ENCODE measurements at places on chromosomes 3 and 15.

DNA sequence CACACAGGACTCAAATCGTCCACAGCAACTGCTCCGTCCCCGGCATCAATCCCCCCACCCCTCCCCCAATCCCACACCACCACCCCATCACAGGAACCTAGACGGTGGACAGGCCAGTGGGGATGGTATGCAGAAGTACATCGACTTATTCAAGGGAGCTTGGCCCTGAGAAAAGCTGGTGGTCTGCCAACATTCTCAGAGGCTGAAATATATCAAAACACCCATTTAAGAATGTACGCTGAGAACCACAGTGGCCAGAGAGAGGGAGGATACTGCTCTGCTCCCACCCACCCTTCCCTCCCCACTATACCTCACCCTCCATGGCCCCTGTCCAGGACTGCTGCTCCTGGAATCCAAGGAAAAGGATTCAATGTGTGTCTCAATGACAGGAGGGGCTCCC is 12.4 kb upstream of the USP3 start:
- no peak for DNase-seq

- no peak for DNase-seq
These were observed 94.7 kb downstream of the IL5RA start for GRCh38 chr3:3015185-3016089.

GRCh38 chr3:177713928-177714900 is 516.9 kb upstream of the TBL1XR1 start:
- no peak for DNase-seq

DNA sequence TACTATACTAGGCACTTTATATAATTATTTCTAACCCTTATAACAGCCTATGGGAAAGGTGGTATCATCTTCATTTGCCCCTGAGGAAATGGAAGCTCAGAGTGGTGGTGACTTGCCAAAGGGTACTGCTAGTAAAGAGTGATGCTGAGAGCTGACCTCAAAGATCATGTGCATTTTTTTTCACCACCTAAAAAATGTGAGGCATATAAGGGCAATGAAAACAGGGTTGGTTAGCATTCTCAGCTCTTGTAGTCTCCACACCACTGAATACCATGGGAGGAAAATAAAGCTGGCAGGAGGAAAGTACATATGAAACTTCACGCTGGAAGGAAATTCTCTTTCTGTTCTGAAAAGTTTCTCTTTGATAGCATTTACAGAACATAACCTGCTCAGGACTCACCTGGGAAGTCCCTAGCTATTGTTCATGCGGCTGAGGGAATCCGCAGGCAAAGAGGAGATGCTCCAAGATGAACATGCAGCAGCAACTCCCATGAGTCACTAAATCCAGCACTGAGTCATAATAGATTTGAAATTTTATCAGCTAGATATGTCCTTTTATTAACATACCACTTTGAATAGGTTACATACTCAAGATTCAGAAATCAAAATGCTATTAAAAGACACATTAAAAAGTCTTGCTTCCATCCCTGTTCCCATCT is 17.3 kb downstream of the FAIM start:
- no peak for DNase-seq

- no peak for DNase-seq
These were observed 52.2 kb downstream of the ABHD5 start for GRCh38 chr3:43742920-43743319.

- no peak for DNase-seq
These were observed 28.6 kb downstream of the STARD9 start for GRCh38 chr15:42603978-42604377.

- DNase-seq = no peak
These were observed 14.5 kb downstream of the TKT start for GRCh38 chr3:53240989-53241972.

- no peak for DNase-seq
These were observed 4.8 kb upstream of the VILL start for GRCh38 chr3:37985637-37986320.

DNA sequence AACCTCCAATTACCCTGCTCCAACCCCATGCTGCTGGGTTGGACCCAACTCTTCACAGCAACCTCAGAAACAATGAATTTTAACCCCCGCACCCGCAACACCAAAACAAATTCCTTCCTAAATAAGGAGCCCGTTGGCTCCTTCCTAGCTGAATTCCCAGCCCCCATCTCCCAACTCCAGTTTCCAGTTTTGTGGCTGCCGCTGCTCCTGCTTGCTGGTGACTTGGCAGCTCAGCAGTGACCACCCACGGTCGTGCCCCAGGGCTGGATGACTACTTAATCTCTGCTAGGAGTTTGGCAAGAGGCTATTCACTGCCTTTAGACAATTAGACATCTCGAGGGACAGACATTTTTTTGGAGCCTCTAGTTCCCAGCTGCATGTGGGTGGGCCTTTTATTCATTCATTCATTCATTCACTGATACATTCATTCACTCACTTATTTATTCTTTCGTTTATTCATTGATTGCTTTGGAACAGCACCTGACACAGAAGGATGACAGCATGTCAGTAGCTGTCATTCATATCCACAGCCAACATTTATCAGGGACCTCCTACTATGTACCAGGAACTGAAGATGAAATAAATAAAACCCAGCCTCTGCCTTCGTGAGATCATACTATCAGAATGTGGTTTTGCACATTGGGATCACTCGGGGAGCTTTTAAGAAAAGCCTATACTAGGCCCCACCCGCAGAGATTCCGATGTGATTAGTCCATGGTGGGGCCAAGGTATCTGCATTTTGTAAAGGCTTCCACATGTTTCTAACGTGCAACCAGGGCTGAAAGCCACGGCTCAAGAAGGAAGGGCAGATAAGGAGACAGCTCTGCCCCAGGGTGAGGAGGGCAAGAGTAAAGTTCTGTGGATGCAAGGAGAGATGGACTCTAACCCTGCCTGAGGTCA is 256.5 kb downstream of the SHQ1 start:
- no peak for DNase-seq

DNA sequence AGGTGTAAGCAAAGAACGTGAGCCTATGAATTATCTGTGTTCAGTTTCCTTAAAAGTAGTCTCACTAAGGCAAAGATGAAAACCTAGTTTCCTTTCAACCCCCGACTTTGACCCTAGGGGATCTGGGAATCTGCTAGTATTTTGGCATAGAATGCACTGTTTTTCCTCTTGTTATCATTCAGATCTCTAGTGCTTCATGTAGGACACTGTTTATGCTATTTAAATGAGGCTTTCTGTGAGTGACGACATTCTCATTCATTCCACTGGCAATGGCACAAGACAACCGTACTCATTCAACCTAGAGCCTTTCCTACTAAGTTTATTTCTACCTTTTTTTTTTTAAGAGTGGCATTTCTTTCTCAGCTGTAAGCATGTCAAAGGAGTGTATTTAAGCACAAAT is 67.0 kb downstream of the CHAC1 start:
- no peak for DNase-seq

GRCh38 chr3:127747066-127747465 is 74.3 kb downstream of the ABTB1 start:
- no peak for DNase-seq

DNA sequence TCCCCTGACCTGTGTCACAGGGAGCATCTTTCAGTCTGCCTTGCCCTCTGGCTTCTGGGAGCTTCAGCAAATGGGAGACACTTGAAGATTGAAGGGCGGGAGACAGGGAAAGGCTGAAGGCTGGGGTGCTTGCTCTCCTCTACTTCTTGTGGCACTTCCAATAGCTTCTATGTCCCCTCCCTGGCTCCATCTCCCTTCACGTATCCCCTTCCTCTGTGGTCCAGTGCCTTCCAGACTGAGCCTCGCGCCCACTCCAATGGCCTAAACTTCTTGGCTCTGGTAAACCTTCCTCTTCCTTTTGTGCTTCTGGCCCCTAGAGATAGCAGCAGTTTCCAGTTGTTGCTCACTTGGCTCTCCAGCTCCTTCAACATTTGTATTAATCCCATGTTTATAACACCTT is 69.8 kb upstream of the TOPAZ1 start:
- DNase-seq = no peak

- no peak for DNase-seq
These were observed 9.7 kb upstream of the PGPEP1L start for GRCh38 chr15:99017322-99017701.

DNA sequence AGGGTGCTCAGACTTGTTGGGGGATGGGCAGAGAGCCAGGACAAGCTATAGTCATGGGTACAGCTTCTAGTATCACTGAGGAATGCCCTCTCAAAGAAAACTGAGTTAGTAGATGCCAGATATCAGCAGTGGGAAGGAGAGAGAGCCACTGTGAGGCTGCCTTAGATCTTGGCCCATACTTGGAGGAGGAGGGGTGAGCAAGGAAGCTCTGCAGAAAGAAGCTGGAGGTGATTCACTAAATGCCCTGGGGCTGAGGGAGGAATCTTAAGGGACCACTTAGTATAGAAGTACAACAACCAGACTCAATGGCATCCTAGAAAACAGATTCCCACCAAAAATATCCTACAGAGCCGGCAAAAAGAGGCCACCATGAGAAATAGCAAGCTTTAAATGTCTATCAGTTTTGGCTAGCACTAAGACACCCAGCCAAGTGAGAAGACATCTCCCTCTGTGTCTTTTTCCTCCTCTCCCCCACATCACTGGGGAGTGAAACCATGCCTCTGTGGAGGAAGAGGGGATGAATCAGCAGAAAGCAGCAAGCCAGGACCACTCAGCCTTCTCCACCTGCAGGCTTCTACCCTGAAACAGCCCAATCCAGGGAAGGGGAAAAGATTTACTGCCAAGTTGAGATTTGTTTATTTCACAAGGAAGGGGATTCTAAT is 282.5 kb upstream of the STT3B start:
- no peak for DNase-seq

DNA sequence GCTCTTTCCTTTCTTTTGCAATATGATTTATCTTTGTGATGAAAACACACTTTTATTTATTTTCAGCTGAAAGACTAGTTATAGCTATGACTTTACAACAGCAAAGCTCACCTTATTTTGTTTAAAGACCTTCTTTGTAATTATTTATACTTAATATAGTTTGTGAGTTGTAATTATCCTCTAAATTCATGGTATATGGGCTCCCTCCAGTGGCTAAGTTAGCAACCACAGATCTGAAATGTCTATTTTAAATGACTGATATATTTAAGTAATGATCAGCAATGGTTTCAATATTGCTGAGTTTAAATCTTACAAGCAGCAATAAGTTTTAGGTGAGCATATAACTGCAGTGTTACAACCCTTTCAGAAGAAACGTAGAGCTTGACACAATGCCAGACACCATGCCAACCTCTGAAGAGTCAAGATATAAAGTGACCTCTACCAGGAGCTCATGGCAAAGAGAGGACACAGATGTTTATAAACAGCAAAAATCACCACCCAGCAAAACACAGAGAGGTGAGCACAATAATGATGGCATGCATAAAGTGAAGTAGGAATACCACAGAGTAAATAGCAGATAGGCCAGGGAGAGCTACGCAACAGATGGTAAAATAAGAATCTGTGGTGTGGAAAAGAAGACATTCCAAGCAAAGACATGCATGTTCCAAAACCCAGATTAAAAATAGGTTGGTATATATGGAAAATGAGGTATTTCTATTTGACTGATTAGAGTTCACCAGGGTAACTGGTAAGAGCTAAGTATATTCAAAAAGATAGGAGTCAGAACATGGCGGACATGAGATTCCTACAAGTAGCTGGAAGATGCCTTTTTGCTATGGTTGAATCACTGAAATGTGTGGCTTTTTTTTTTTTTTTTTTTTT is 143.7 kb upstream of the ZNF385D start:
- DNase-seq = no peak
